GM04504 (cell line): ENCODE measurements at places on chromosomes 3 and 15.
A peak's percentile ranks its signal among the peaks of the same experiment; 100 is the strongest.

DNA sequence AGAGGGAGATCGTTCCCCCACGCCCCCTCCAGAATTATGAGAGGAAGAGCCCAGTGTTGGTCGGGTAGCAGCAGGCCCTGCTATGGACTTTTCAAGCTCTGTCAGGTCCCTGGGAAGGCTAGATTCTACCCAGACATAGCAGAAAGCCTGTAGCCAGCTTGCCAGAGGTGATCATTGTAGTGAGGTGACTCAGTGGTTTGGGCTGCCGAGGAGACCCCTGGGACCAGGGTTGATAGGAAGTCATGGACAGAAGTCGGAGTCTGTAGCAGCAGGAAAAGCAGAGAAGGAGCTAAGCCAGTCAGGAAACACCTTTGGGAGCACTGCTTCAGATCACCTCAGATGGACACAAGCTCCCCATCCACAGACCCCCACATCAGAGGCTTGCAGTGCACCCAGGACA is 67.7 kb downstream of the CCNL1 start:
- DNase-seq = no peak

GRCh38 chr15:75544359-75544758 is 34.8 kb downstream of the PTPN9 start:
- no peak for DNase-seq

DNA sequence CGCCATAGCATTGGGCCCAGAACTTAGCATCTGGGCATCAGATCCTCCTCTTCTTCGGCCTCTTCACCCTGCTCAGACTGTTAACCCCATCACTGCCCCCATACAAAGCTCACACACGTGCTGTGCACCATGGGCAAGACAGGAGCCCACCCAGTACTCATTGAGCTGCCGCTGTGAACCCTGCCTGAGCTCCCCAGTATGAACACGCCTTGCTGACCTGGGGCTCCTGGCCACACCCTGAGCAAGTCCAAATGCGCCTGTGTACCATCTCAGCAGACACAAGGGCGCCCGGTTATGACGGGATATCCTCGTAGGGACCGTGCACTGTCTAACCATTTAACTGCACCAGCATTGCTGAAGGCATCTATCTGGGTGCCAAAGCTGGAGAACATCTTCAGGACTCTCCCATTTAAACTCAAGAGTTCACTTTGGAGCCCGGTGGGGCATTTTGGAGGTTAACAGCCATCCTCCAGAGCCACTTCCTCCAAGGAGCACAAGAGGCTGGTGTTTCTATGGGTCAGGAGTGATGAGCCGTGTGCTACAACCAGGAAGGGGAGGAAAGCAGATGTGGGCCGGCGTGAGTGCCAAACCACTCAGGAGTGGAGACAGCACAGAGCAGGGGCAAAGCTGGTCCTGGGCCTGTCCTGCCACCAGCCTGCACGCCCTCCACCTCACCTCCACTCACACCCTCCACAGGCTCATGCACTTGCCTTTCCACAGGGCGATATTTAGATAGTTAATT is 12.1 kb downstream of the PRR23E start:
- DNase-seq = no peak

GRCh38 chr3:119538772-119539171 is 20.6 kb downstream of the CD80 start:
- DNase-seq = no peak

DNA sequence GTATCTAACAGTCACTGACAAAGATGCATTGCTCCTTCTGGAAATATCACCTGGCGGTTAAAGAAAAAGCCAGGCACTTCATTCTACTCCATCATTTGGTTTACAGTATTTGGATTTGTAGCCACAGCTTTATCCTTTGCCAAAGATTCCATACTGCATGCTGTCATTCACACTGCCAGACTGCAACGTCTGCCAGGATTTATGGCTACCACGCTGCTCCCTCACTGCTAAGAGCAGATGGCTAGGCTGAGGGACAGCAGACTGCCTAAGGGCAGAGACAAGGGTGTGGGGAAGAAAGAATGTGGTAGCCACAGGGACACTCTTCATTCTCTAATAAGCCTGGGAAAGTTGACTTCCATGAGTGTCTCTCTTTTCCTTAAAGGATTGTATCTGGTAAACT is 1047.0 kb downstream of the TUSC7 start:
- DNase-seq = no peak

DNA sequence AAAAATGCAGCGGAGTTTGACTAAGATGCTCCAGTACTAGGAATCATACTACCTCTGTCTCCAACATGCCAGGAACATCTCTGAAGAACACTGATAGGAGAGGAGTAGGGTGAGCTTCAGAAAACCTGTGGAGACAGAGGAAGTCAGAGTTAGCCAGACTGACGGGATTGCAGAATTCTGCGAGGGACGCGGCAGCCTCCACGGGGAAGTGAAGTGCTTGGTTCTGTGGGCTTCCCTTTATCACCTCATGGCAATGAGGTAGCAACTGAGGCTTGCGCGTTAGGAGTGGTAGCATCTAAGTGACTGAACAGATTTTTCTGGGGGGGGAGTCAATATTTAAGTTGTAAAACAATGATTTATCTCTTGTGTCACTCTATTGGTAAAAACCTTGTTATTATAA is 226.3 kb downstream of the MCTP2 start:
- DNase-seq = no peak

DNA sequence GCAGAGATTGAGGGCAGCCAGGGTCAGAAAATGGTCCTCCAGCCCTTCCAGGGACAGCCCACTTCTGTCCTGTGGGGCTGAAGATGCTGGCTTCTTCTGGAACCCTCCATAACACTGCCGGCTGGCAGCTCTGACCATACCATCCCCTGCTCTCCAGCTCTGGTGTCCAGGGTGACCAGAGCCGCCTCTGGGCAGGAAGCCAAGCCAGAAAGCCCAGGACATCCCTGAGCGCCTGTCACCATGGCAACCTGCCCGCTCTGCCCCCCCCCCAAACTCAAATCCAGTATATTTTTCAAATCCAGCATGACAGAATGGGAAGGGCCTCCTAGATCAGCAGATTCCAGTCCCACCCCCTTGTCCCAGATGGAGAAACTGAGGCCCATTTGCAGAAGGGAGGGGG is 420 bp upstream of the TMIE start:
- no peak for DNase-seq

- DNase-seq = peak; percentile 73
These were observed 17.6 kb upstream of the ACTL6A start for GRCh38 chr3:179544981-179545645.

- no peak for DNase-seq
These were observed 42.3 kb downstream of the NR1D2 start for GRCh38 chr3:23987356-23987755.

DNA sequence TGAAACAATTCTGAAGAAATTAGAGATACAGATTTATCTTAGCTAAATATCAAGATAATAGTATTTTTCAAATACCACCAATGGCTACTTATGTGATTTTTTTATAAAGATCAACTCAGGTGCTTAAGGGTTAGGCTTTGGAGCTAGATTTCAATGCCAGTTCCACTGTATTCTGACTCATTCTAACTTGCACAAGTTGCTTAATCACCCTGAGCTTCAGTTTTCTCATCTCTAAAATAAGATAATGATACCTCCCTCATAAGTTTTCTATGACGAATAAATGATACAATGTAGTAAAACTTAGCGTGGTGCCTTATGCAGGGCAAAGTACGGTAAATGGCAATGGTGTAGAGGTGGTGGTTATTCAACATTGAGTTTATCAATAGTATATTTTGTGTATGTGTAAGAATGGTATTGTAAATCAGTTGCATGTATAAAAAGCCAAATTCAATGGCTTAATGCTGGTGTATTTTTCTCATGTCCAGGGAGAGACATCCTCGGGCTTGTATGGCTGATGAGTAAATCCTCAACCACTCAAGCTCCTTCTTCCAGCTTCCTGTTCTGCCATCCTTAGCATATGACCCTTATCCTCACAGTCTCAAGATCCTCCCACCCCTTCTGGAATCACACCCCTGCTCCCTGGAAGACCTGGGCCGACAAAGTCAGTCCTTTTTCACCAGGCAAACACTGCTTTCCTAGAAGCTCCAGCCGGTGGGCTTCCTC is 505.9 kb upstream of the CFAP20DC start:
- no peak for DNase-seq

DNA sequence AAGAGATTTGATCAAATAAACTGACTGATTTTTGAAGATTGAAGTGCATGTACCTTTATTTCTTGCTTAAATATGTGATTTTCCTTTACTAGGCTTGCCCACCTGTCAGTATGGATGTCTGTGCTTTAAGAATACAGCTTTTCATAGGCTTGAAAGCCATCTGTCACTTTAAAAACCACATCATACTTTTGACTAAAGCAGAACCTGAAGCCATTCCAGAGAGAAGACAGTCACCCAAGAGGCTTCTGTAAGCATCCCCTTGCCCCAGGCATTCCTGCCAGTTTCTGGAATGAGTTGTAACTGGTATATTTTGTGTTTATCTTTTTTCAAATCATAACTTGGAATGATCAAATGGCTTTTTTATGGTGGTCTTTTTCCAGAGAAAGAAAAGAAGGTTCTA is 24.0 kb downstream of the HPS3 start:
- DNase-seq = no peak
